Caco-2 (cell line): ENCODE measurements at places on chromosomes 4 and X. TPM values are rescaled to one million over a fixed set of nuclear protein-coding genes. Genes with fewer than 3 reads are reported as not detected.

BEX4 gene
- total RNA-seq = 2.2 and 2.5 TPM in 2 replicates

ATP1B4 gene
- total RNA-seq = not detected in 2 replicates

- H3K4me3 ChIP-seq = no peak overlapping the region
- DNase-seq = no peak
- no peaks in the 10 kb centered on the region for H3K4me1 ChIP-seq
- no peaks in the 10 kb centered on the region for H3K36me3 ChIP-seq
- no peaks in the 10 kb centered on the region for H3K27me3 ChIP-seq
Observed at GRCh38 chr4:123819362-123820035, 422.9 kb downstream of the SPRY1 start.

DNA sequence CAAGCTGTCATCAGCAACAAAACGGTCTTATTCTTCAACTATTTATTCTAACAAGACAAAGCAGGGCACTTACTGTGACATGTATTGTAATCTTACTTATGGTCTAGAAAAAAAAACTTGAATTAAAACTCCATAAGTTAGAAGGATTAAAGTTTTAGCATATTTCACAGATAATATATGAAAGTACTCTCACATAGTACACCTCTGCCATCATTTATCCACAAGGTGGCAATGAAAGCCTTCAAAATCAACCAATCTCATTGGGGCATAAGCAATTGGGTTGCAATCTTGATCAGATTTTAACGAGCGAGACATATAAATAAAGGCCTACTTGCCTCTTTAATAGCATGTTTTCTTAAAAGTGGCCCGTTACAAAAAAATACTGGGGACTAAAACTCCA is 1382.9 kb downstream of the FAM133A start:
- DNase-seq = no peak
- no peak overlapping the region for H3K4me3 ChIP-seq
- no peaks in the 10 kb centered on the region for H3K4me1 ChIP-seq
- H3K27ac ChIP-seq = no peak overlapping the region
- H3K27me3 ChIP-seq = no peaks in the 10 kb centered on the region
- no peaks in the 10 kb centered on the region for H3K36me3 ChIP-seq

GRCh38 chr4:54063737-54064316 is 578 bp downstream of the CHIC2 start:
- peak overlapping the region; percentile 92 for H3K4me3 ChIP-seq
- H3K27me3 ChIP-seq = no peaks in the 10 kb centered on the region
- peak; percentile 45 for DNase-seq
- H3K36me3 ChIP-seq = no peaks in the 10 kb centered on the region

DNA sequence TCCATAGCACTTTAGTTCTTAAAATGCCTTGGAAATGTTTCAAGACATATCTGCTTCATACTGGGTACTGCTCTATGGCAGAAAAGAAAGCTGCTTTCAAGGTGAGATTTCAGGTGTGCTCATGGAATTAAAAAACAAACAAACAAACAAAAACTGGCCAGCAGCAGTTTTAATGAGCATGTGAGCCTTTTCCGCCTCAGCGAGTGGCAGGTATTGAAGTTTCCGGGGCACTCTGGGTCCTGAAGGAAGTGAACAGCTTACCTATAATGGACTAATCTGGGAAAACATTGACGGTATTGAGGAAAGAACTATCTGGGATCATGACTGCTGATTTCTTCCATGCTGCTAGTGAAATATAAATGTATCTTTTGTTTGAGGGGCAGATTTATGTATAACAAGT is 194.6 kb downstream of the MAML3 start:
- H3K36me3 ChIP-seq = no peaks in the 10 kb centered on the region

- H3K27me3 ChIP-seq = no peaks in the 10 kb centered on the region
- DNase-seq = no peak
- no peak overlapping the region for H3K4me3 ChIP-seq
Observed at GRCh38 chrX:3678328-3678727, 35.1 kb downstream of the PRKX start.

DNA sequence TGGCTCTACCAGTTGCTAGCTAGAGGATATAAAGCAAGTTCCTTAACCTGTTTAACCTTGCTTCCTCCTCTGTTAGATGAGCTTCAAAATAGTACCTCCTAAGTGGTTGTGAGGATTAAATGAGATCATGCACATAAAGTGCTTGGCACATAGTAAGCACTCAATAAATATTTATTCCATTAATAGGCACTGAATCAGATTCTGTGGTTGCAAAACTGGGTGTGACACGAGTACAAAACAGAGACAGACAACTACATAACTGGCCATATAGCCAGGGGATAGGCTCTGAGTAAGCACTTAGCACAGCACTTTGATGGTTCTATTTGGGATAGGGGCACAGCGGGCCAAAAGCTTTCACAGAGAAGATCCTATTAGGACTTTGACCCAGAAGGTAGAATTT is 150.3 kb downstream of the RELL1 start:
- no peak overlapping the region for H3K4me3 ChIP-seq
- peaks cover 54% of the 10 kb centered on the region for H3K4me1 ChIP-seq
- DNase-seq = no peak
- no peaks in the 10 kb centered on the region for H3K27me3 ChIP-seq
- H3K36me3 ChIP-seq = no peaks in the 10 kb centered on the region
- no peak overlapping the region for H3K27ac ChIP-seq
